ENCODE measurements at places on chromosomes 16 and 17.

GRCh38 chr17:413016-413350 is 60.4 kb upstream of the RPH3AL start:
- no peak for DNase-seq

DNA sequence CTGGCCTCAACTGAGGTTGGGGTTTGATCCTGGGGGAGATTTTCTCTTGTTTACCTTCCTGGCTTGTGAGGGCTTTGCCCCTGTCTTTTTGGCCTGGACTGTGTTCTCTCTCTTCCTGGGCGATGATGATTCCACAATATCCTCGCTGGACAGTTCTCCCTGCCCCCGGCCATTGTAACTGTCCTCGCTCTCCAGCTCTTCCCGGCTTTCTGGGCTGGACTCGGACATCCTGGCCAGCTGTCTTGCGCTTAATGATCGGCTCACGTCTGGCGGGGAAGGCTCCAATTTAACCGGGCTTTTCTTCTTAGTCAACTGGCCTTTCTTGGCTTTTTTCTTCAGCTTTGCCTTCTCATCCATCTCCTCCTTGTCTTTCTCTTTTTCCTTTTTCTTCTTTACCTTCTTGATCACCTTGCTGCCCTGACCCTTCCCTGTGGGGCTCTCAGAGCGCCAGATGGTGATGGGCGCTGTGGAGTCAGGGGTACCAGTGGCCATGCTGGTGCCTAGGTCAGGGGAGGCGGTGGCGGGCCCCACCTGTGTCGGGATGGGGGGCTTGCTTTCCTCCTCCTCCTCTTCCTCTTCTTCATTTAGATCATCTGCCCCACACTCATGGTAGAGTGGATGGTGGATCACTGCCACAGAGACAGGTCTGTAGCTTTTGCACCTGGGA is 8.0 kb downstream of the PROCA1 start:
- DNase-seq: no peak

DNA sequence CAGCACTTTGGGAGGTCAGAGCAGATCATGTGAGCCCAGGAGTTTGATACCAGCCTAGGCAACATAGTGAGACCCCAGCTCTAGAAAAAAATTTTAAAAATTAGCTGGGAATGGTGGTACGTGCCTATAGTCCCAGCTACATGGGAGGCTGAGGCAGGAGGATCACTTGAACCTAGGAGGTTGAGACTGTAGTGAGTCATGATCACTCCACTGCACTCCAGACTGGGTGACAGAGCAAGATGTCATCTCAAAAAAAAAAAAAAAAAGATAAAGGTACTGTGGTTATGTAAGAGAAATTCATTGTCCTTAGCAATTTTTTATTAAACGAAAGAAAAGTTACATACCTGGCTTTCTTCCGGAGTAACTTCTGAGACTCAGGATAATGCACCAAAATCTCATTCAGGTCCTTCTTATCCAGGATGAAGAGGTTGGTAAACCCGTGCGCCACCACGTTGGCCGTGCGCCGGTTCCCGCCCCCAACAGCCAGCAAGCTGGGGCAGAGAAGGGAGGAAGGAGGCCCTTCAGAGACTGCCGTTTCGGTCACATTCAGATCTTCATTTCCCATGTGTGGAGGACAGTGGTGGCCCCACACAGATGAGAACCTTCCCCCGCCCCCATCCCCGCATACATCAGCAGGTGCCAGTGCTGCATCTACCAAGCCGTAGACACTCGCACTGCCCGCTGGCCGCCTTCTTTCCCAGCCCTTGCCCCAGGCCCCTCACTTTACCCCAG is 73.7 kb downstream of the CNGB1 start:
- DNase-seq: no peak

GRCh38 chr16:81447383-81448101 is 2.9 kb downstream of the CMIP start:
- no peak for DNase-seq

DNA sequence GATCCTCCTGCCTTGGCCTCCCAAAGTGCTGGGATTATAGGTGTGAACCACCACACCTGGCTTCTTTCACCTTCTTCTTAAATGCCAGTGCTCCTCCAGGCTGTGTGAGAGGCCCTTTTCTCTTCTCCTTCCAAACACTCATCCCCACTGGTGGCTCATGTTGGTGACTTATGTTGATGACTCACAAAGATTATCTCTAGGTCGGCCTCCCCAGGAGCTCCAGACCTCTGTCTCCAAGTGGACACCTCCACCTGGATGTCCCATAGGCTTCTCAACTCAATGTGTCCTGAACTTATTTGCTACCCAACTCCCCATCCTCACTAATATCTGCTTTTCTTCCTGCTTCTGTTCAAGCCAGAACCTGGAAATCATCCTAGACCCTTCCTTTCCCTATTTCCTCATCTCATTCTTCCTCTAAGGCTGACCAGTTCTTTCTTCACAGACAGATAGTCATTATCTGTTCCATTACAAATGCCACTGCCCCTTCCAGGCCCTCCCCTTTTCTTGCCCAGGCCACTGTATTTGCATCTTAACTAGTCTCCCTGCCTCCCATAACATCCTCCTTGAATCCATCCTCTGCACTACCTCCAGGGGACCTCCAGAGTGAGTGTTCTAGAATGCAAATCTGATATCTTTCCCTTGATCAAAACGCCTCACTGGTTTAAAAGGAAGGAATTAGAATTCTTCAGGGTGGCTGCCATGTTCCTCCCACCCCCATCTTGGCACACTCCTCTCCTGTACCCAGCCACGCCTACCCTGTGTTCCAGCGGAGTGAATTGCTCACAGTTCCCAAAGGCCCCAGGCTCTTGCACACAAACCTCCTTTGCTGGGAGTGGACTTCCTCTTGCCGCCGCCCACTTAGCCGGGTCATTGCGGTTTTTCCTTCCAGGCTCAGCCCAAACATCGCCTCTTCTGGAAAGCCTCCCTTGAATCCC is 34.8 kb upstream of the FBXO47 start:
- no peak for DNase-seq

DNA sequence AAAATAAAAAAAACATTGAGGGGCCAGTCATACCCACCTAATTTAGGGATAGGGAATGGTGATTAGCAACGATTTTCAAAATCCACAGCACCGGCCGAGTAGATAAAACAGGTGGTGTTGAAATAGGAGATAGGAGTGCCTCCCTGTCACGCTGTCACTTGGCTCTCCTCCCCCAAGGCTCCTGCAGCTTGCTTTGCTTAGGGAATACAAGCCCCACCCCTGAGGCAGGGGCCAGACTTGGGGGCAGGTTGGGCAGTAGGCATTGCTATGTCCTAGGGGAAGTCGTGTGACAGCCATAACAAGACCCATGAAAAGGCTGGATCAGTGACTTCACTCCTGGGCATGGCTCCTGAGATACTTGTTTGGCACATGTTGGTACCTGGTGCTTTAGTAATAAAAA is 25.8 kb downstream of the POLR2A start:
- no peak for DNase-seq

DNA sequence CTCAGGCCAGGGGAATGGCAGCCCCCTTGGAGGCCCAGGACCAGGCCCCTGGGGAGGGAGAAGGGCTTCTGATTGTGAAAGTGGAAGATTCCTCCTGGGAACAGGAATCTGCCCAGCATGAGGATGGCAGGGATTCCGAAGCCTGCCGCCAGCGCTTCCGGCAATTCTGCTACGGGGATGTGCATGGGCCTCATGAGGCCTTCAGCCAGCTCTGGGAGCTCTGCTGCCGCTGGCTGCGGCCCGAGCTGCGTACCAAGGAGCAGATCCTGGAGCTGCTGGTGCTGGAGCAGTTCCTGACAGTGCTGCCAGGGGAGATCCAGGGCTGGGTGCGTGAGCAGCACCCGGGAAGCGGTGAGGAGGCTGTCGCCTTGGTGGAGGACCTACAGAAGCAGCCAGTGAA is 2.4 kb downstream of the ZNF213 start:
- no peak for DNase-seq

GRCh38 chr17:979539-980405 is at the start of gene NXN:
Gene NXN, minus strand, starts transcription at chr17:979776.
- peak; percentile 93 for DNase-seq

- DNase-seq: no peak
These were observed 188.4 kb downstream of the FOXL1 start for GRCh38 chr16:86766700-86767099.

GRCh38 chr17:489758-490329 is 137.2 kb upstream of the RPH3AL start:
- DNase-seq: peak; percentile 37

DNA sequence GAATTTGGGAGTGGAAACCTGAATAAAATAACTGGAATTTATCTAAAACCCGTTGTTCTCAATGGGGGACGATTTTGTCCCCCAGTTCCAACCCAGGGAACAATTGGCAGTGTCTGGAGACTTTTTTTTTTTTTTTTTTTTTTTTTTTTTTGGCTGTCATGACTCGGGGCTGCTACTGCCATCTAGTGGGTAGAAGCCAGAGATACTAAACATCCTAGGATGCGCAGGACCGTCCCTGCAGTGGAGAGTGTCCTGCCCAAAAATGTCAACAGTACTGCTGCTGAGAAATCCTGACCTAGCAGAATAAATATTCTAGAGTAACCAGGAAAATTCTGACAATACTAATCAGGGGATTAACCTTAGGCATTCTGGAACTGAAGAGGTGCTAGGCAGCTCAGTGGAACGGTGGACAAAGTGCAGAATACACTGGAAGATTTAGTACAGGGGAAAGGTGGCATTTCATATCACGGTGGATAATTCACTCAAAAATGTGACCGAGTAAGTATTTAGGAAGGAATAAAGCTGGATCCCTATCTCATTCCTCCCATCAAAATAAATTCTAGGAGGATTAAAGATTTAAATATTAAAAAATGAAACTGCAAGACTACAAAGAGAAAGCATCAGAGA is 107.6 kb downstream of the SPECC1 start:
- DNase-seq: peak; percentile 20

- no peak for DNase-seq
These were observed 18.7 kb downstream of the RBFOX3 start for GRCh38 chr17:79592198-79592597.

DNA sequence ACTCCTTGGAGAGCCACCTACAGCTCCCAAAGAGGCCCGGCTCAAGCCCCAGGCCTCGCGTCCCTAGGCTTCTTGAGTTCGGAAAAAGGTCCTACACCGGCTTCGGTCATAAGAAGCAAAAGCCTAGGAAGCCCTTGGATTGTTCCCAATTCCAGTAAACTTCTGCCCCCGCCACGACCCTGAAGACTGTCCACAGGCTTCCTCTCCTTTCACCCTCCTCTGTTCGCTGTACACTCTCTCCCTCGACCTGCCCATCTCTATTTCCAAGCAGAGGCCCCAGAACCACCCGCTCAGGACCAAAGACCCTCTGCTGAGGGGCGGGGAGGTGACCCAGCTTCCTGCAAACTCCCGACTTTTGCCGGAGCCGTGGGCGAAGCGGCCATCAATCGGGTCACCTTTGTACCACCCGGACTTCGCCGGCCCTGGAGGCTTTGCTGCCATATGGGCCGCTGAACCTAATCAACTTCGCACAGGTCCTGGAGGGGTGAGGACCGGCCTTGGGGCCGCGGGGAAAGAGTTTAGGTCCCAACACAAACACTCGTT is 2.7 kb downstream of the HOXB2 start:
- DNase-seq: peak; percentile 21

DNA sequence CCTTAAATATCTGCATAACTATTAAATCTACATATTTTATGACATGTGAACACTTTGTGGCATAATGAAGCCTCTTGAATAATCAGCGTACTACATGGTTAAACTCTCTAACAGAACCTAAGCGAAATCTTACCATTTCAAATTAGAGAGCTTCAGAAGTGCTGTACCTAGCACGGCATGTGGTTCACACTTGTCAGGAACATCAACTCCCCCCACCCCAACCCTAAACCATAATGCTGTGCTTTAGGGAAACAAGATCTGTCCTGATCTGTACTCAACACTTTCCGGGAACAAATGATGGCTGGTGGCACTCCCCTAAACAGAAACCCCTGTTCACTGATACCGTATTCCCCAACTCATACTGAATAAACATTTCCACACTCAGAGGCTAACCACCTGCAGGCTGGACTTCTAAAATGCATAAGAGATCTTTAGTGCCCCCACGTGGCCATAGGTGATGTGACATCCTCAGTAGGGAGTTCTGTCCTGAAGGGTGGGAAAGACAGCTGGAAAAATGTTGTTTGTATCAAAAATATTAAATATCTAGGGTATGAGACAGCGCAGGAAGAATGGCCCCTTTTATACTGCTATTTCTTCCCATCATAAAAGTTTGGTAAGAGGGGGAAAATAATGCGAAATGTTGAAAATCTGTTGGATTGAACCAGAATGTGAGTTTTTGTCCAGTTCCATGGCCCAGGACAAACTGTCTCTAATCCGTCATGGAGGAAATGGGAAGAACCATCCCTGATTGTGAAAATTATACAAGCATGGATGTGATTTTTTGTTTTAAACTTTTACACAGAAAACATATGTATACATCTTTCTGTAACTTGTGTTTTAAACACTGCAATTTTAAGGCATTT is 88.6 kb downstream of the USP31 start:
- peak; percentile 31 for DNase-seq

DNA sequence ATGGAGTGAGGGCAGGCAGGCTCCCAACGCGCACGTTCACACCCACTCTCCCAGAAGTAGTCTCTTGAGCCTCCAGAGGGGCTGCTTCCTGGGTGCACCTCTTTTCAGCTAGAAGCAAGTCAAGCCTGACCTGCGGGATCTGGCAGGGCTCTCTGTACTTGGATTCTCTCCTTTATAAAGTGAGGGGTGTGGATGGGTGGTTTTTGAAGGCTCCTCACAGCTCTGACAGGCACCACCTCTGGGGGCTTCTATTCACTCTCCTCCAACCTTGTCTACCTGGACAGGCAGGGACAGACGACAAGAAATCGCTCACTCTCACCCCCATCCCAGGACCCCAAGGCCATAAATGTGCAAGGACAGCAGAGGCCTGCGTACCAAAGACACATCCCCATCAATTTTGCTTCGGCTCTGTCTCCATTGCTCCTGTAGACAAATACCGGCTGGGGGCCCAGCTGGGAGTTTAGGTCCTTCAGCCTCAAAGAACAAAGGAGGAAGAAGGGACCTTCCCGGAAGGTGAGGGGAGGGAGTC is 814 bp upstream of the DYNLL2 start:
- no peak for DNase-seq

- DNase-seq: no peak
These were observed 47.0 kb downstream of the TNFRSF13B start for GRCh38 chr17:16924696-16925440.

- DNase-seq: no peak
These were observed 45.6 kb downstream of the TBC1D26 start for GRCh38 chr17:15777717-15778116.

GRCh38 chr17:28519236-28519635 is 13.1 kb downstream of the FOXN1 start:
- DNase-seq: no peak

GRCh38 chr16:6797223-6797622 is 535.4 kb upstream of the RBFOX1 start:
- DNase-seq: no peak

Data from activated B cell treated with CpG ODN at 0.5 μM for 24 hours (primary cell).